ENCODE measurements at places on chromosomes 7 and 10. TPM values are rescaled to one million over a fixed set of nuclear protein-coding genes. Genes with fewer than 3 reads are reported as not detected.

The CCDC71L gene
- total RNA-seq: 62.5 TPM

The IDI2 gene
- not detected for total RNA-seq

The PRKAR1B gene
- total RNA-seq: 24.0 TPM

The MYPN gene
- total RNA-seq: not detected

The CNPY1 gene
- total RNA-seq: not detected

The AKR1C1 gene
- 1.6 TPM for total RNA-seq

The GRM8 gene
- total RNA-seq: not detected

The ATRNL1 gene
- total RNA-seq: not detected

The CALHM3 gene
- not detected for total RNA-seq

The NPFFR1 gene
- not detected for total RNA-seq

The LIPM gene
- not detected for total RNA-seq

The DMTF1 gene
- 100.0 TPM for total RNA-seq

The C10orf90 gene
- total RNA-seq: not detected

The SLC18A2 gene
- total RNA-seq: not detected

The OR13A1 gene
- not detected for total RNA-seq

The UCN3 gene
- total RNA-seq: not detected

The SPDYE2 gene
- not detected for total RNA-seq

The PFKFB3 gene
- 35.6 TPM for total RNA-seq

The TPST1 gene
- 18.7 TPM for total RNA-seq

The ZFYVE27 gene
- total RNA-seq: 23.7 TPM
